ENCODE measurements at places on chromosomes 1 and 21.

GRCh38 chr1:212481438-212481767 lies 48.7 kb downstream of the NENF start:
- no peak for DNase-seq

- DNase-seq, result no peak
Observed at GRCh38 chr21:34336245-34336644, 27.6 kb upstream of the KCNE2 start.

GRCh38 chr1:25829046-25829445 lies 9.3 kb downstream of the MTFR1L start:
- no peak for DNase-seq

DNA sequence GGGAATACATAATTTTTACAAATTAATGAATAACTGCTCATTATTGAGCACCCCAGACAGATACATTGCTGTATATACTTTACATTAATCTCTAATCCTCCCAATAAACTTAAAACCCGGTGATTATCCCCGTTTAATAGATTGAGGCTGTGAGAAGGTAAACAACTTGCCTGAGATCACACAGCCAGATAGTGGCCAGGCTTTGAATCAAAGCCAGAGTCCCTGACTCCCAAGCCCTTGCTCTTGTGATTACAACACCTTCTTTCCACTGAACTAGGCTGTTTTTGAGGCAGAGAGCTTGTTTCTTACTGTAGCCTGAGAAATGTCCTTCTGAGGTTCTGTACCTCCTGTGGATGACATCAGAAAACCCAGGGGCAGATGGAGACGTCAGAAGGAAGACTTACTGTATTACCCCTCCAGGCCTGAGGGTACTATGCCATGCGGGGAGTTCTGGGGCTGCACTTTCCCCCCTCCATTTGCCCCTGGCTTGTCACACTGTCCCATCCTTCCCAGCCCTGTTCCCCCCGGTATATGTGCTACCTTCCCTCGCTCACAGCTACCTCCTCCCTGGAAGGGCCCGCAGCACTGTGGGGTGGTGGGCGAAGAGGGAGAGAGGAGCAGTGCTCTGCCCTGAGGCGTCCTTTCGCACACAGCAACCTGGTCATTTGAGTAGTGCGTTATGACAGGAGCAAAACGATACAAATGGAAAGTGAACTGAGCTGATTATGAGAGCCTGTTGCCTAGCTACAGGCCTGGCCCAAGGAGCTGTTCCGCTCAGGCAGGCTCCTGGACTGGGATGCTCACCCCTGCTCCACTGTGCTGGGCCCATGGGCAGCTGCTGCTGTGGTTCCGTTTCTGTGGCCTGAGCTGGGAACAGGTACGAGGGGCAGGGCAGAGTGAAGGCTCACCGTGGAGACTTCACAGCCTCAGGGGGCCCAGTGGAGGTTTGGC lies 4.6 kb downstream of the KCNC4 start:
- DNase-seq, result no peak

DNA sequence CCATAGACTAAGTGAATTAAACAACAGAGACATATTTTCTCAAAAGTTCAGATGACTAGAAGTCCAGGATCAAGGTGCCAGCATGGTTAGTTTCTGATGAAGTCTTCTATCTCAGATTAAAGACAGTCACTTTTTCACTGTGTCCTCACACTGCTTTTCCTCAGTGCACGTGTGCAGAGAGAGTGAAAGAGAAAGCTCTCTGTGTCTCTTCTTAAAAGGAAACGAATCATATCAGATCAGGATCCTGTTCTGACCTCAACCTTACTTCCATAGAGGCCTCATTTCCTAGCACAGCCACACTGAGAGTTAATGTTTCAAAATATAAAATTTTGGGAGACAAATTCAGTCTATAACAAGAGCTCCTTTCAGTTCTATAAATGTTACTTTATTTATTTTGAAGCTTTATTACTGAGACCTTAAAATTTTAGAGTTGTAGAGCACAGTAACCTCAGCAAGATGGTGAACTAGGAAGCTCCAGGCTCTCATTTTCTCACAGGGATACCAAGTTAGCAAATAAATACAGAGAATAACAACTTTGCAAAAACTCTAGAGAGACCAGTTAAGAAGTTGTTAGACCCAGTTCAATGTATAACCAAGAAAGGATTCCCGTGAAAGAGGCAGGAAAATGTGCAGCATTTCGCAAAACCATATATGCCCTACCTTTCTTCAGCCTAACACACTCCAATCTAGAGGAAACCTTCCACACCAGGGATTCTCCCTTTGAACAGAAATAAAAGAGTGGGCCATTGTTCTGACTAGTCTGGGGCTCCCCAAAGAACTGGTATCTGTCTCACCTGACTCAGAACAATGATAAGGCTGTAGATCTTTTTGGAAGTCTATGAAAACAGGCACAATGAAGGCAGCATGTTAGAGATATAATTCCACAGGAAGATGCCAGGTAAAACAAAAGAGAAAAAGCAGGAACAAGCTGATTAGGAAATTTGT lies 372.2 kb downstream of the MRPL39 start:
- DNase-seq, result no peak

GRCh38 chr1:92784639-92785500 lies at the start of gene EVI5:
Gene EVI5, minus strand, starts transcription at chr1:92785108. Its CDS starts 48,562 bp downstream, at chr1:92736546.
- peak; percentile 91 for DNase-seq

- no peak for DNase-seq
Observed at GRCh38 chr1:98893371-98893770, 111.3 kb downstream of the PLPPR5 start.

- no peak for DNase-seq
Observed at GRCh38 chr1:239288820-239289554, 97.4 kb upstream of the CHRM3 start.

DNA sequence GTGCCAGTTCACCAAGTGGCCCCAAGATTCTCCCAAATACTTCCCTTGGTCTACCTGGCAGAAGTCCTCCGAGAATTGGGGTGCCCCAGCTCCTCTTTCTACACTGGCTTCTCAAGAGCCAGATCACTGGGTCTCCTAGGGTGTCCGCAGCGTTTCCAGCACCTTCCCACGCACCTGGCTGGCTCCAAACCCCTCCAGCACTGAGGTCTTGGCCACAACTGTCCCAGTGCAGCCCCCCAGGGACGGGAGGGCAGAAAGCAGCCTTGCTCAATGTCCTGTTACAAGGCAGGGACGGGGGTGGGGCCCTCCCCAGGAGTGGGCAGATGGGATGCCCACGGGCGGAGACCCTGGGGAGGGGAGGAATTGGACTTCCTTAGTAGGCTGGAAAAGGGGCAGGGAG lies 1.1 kb downstream of the ECE1 start:
- no peak for DNase-seq

GRCh38 chr1:98919211-98919610 lies 85.5 kb downstream of the PLPPR5 start:
- no peak for DNase-seq

- no peak for DNase-seq
Observed at GRCh38 chr1:110606657-110607535, 738 bp upstream of the KCNA2 start.

DNA sequence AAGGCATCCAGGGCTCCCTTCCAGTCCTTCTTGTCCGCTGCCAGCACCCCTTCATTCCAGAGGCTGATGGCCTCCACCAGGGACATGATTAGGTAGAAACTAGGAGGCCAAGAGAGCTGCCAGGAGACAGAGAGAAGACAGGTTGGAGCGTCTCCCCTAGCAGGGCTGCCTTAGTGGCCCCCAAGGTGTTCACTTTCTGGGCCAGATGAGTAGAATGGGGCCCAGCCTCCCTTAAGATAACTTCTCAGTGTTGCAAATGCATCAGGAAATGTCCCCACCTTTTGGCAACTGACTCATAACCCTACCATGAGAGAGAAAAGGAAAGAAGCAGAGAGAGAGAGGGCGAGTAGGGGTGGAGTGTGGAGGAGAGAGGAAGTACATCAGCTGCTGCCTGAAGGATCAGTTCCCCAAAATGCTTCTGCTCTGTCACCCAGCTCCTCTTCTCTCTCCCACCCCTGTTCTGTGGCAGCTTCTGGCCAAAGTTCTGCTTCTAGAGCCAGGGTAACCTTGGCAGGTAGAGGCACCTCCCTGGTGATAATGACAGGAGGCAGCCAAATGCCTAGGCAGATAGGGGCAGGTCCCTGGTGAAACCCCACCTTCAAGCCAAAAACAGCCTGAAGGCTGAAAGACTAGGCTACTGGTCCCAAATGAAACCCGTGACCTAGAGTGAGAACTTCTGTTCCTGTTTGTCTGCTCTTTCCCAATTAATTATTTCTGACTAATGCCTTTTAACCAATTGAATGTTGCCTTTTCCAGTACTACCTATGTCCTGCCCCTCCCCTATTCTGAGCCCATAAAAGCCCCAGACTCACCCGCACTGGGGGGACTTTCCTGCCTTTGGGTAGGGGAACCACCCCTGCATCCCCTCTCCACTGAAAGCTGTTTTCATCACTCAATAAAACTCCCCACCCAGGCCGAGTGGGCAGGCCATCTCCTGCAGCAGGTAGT lies at the start of gene NCF2:
NCF2 (minus strand) TSS at position 216 of the 948 bp plus-strand sequence; CDS start at position 86, 130 bp downstream.
- no peak for DNase-seq

DNA sequence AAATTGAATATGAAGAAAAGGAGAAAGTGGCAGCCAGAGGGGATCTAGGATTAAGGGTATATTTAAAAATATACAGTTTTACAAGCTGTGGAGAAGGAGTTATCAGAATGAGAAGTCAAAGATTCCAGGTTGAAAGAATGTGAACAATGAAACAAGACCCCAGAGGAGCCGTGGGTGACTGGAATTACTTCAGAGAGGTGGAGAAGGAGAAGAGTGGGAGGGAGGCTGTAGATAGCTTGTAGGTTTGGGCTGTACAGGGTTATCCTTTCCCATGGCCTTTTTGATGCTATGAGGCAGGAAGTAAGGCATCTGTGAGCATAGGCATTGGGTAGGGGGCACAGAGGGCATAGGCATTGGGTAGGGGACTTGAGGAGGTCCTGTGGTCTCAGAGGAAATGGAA lies 5.2 kb upstream of the S100A11 start:
- DNase-seq, result no peak

DNA sequence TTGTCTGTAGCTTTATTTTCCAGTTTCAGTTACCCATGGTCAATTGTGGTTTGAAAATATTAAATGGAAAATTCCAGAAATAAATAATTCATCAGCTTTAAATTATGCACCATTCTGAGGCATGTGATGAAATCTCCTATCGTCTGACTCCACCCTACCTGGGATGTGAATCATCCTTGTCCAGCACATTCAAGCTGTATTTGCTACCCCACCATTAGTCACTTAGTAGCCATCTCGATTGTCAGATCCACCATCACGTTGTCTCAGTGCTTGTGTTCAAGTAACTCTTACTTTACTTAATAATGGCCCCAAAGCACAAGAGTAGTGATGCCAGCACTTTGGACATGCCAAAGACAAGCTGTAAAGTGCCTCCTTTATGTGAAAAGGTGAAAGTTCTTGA lies 4.0 kb downstream of the STPG1 start:
- no peak for DNase-seq

DNA sequence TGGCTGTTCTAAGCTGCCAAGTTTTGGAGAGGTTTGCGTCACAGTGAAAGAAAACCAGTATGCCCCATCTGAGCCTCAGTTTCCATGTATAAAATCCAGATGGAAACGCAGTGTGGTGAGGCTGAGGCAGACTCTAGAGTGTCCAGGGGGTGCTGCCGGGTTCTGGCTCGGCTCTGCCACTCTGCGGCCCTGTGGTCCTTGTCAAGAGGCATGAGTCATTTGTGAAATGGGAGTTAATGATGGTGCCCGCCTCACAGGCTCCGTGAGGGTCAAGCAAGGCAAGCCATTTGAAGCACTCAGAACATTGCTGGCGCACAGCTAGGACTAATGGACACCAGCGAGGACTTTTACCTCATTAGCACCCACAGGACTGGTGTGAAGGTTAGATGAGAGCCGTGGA lies 214.3 kb downstream of the PTPRU start:
- no peak for DNase-seq

DNA sequence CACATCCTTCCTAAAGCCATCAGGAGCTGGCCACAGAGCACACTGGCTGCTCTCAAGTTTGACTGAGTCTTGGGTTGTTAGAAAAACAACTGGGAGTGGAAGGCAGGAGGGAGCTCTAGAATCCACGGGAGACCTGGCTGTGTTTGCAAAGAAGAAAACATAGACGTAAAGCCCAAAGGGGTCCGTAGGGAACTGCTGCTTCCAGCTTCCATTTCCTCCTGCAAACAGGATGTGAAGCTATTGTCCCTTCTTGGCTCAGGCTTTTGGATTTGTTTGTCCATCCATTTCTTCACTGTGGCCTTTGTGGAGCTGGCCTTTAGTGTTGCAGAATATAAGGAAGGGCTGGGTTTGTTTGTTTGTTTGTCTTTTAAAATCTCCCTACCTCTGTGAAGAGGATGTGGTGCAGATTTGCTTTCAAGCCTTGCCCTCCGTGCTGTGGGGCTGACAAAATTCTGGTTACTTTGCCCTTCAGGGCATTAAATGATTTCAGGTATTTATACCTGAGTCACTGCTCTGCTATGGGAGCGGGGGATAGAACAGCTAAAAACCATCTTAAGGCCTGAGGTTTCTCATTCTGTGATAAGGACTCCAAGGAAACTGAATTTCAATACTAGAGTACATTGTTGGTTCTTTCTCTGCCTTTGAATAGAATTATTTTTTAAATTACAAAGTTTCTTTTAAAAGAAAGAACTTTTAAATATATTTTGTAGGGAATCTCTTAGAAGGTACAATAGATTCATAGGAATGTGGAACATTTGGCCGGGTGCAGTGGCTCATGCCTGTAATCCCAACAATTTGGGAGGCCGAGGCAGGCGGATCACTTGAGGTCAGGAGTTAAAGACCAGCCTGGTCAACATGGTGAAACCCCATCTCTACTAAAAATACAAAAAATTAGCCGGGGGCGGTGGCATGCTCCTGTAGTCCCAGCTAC lies 74.3 kb downstream of the MPZL1 start:
- DNase-seq, result no peak

GRCh38 chr1:149942207-149942606 lies 5.5 kb upstream of the MTMR11 start:
- no peak for DNase-seq

DNA sequence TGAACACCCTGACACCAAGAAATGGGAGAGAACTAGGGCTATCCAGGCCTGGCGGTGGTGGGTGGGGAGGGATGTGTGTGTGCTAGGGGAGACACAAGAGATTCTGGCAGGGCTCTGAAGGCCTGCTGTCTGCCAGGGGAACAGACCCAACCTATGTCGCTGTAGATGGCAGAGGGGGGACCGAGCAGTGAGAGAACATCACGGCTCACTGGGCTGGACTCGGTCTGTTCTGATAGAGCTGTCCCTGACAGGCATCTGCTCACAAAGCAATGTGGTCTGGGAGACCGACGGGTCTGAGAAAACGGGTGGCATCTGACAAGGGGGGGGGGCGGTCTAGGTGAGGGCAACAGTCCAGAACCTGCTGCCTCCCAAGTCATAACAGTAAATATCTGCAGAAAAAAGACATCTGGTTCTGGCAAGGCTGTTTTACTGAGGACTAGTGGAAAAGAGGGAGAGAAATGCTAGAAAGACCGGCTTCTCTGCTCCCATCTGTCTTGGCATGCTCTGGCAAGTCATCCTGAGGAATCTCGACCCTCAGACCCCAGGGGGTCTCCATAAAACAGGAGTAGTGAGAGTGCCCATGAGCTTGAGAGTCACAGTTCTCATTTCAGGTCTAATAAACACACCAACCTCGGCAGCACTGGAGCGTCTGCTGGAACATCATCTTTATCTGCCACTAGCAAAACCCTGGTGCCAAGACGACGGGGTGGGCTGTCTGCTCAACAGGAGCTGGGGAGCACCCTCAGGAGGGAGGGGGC lies 36.5 kb downstream of the SLC66A1 start:
- no peak for DNase-seq

- DNase-seq, result no peak
Observed at GRCh38 chr1:23436520-23437354, 12.2 kb upstream of the TCEA3 start.

- DNase-seq, result no peak
Observed at GRCh38 chr1:227883641-227884301, 64.0 kb downstream of the WNT9A start.

GRCh38 chr1:153572569-153573015 lies 6.9 kb upstream of the S100A2 start:
- DNase-seq, result peak; percentile 72

Measured in NCI-H1436 (cell line).